GM18507 (cell line): ENCODE measurements at places on chromosomes 4 and X.

DNA sequence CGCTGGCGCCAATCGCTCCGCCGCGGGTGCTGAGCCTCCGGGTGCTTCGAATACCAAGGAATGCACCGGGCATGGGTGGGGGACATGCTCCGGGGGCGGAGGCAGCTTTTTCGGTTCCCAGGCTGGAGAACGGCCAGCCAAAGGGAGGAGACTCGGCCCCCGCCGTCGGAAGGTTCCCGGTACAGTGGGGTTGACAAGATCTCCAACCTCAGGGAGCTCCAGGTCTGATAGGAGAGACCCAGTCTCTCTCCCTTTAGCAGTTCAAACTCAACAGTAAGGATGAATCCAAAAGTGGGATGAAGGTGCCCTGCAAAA lies 29.1 kb upstream of the BCORL1 start:
- DNase-seq = no peak

DNA sequence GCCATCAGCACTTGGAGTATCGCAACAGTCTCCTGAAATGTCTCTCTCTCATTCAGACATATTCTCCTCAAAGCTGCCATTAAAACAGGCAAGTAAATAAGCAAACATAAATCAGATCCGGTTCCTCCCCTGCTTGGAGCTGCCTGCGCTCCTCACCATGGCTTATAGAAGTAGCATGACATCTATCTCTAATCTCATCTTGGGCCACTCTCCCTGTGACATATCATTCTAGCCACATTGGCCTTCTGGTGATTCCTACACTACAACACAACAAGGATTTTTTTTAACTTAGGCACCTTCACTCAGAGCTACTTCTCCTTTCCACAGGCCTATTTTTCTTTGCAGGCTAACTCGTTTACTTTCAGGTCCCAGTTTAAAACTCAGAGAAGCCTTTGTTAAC lies 387.9 kb downstream of the ARHGAP24 start:
- DNase-seq = no peak

DNA sequence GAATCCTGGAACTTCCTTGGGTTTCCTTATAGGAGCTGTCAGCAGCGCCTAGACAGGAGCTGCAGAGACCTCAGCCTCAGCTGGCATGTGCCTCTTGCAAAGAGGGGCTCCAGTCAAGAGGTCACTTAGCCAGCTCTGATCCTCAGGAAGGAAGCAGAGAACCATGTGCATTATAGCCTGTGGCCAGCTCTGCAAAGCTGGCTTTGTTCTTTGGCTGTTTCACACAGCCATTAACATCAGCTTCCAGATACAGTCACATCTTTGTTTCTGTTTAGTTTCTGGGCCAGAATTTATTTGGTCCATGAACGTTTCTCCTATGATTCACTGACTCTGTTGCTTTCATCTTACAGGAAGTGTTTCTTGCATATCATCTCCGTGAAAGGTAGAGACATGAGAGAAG lies 92.4 kb downstream of the CC2D2A start:
- no peak for DNase-seq

DNA sequence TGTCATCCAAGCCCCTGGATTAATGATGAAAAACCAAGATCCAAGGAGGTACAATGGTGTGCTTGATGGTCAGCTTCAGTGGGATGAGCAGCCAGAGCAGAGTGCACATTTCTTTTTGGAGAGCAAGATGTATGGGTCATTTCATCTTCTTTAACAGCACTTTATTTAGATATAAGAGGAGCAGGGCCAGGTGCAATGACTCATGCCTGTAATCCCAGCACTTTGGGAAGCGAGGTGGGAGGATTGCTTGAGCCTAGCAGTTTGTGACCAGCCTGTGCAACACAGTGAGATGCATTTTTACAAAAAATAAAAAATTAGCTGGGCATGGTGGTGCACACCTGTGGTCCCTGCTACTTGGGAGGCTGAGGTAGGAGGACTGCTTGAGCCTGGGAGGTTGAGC lies 45.3 kb upstream of the MAP3K15 start:
- DNase-seq = no peak

- no peak for DNase-seq
These were observed 1.5 kb upstream of the MSX1 start for GRCh38 chr4:4857809-4858508.

DNA sequence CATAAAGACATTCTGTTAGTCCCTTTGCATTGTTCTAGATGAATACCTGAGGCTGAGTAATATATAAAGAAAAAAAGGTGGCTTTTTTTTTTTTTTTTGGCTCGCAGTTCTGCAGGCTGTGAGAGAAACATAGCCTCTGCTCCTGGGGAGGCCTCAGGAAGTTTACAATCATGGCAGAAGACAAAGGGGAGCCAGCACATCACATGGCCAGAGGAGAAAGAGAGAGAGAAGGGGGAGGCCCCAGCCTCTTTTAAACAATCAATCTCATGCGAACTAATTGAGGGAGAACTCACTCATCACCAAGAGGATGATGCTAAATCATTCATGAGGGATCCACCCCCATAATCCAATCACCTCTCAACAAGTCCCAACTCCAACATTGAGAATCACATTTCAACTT lies 364.0 kb upstream of the EPHA5 start:
- no peak for DNase-seq

DNA sequence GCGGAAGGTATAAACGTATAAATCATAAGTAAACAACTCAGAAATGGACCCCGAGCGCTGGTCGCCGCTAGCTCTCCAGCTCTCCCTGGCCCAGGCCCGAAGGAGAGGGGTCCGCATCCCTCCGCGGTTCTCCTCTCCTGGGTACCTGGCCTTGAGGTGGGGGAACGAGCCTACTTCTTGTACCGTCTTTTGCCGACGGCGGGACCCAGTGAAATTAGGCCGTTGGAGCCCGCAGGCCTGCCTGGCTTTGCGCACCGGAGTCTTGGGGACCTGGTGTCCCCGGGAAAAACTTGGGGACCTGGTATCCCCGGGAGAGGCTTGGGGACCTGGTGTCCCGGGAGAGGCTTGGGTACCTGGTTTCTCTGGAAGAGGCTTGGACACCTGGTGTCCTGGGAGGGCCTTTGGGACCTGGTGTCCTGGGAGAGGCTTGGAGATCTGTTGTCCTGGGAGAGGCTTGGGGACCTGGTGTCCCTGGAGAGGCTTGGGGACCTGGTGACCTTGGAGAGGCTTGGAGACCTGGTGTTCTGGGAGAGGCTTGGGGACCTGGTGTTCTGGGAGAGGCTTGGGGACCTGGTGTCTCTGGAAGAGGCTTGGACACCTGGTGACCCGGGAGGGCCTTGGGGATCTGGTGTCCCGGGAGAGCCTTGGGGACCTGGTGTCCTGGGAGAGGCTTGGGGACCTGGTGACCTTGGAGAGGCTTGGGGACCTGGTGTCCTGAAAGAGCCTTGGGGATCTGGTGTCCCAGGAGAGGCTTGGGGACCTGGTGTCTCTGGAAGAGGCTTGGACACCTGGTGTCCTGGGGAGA lies 12.0 kb downstream of the SHOX start:
- no peak for DNase-seq

DNA sequence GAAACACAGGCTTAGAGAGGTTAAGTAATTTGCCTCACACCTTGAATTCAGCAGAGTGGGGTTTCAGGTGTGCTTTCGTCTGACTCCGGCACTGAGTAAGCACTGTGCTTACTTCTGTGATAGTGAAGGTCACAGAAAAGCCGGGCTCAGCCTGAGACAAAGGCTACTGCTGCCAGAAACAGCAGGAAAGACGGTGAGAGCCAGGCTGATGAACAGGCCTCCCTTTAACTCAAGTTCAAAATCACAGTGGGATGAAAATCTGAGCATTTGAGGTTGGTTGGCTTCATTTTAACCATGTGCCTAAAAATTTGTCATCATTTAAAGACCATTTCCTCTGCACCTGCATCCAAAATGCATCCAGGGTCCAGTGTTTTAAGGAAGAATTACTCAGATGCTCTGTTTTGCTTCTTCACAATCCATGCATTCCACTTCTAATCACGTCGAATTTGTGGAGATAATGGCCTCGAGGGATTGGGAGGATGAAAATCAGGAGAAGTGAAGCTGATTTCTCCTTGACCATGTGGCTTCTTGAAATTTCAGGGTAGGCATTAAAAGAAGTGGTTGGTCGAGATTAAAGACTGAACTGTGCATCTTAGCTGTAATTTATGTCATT lies 121.2 kb upstream of the LNX1 start:
- no peak for DNase-seq

DNA sequence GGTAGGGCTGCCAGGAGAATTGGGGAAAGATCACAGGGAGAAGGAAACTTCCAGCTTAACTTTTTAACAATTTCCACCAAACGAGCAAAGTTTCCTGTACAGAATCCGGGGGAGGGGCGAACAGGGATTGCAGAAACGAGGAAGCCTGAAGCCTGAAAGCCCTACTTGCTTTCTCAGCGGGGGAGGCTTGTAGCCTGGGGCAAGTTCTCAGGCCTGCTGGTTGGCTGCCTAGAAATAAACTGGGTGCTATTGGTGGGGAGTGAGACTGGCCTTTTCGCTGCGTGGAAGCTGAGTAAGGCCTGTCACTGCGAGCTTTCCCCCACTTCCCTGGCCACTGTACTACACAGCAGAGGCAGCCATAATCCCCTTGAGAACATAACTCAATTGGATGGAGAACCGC lies 110.8 kb upstream of the ATP8A1 start:
- no peak for DNase-seq

GRCh38 chrX:111881715-111882114 lies 5.7 kb downstream of the TRPC5OS start:
- DNase-seq = no peak

DNA sequence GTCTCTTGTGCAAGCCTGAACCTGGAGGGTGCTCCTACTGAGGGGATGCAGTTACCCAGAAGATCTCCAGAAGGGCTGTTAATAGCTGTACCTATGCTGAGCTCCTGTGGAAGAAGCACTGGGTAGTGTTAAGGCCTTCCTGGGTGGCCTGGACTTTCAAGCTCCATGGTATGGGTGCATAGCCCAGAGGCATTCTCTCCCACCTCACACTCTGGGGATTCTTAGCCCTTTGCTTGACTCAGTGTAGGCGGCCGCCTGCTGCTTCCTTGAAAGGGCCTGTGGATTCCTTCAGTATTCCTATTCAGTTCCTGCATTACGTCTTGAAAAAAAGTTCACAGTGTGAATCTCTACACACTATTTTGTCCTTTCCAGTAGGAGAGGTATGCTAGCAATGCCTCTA lies 235.7 kb upstream of the MAGEB16 start:
- DNase-seq = no peak

DNA sequence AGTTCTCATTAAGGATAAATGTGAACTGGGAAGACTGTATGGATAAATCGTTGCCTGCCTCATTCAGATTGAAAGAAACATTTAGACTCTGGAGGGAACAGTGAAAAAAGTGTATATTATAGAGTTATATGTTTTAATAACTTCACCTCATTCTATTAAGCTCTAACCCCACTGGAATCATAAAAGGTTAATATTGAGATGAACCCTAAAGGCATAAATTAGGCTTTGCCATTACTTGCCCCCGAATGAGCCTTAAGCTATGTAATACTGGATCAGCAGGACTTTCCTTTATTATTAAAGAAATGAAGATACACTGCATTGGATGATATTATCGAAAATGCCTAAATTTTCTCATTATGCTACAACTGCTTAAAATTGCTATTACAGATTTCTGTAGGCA lies 44.1 kb upstream of the SPANXD start:
- DNase-seq = no peak

GRCh38 chr4:75634281-75634680 lies 4.0 kb upstream of the CDKL2 start:
- no peak for DNase-seq

DNA sequence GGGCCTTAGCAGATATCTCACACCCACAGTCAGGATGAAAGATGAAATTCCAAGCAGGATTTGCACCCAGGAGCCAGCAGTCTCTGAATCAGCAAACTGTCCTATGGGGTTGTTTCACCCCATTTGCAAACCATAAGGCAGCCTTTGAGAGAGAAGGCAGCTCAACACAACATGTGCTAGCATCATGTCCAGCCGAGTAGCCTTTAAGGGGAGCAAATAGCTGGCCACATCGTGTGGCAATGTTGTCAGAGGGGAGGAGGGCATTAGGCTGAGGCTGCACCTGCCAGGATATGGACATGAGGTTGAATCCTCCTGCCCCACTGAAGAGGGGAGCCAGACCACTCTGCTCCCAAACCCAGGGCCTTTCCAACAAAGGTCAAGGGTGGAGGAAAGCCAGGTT lies 20.6 kb upstream of the PJA1 start:
- DNase-seq = no peak

DNA sequence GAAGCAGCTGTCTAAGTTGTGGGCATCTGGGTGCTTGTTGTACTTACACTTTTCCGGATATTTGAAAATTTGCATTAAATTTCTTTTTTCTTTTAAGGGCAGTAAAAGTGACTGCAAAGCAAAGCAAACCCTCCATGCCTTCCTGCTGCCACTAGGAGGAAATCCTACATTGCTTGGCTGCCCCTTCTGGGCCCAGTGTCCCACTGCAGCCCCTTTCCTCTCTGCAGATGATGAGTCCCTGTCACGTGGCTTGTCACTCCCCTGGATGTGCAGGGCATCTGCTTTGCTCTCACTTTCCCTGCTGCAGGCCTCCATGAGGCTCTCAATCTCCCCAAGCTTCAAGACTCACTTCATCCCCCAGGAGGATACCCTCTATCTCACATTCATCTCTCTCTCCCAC lies 12.7 kb downstream of the TSR2 start:
- DNase-seq = no peak

DNA sequence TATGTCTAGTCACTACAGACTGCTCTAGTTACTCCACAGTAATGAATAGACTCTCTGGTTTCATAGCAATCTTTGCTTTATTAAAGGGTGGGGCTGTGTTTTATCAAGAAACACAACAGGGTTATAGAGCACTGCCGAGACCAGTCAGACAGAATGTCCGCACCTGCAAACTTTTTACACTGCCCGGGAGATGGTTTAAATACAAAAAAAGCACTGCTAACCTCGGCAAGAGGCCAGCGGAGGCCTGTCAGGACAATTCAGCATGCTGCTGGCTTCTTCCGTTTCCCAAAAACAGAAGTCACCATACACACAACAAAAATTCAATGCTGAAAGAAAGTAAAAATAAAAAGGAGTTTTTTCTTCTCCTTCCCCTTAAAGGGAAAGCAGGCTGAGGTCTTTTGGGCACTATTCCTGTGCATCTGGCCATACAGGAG lies 67.4 kb downstream of the IRF2 start:
- DNase-seq = no peak

GRCh38 chr4:32196950-32197688 lies 1477.0 kb downstream of the PCDH7 start:
- DNase-seq = no peak

- DNase-seq = no peak
These were observed 247.9 kb downstream of the ARHGAP24 start for GRCh38 chr4:85722807-85723206.

- DNase-seq = no peak
These were observed 16.4 kb upstream of the EIF4E start for GRCh38 chr4:98945297-98945850.

GRCh38 chrX:45900766-45901615 lies 644.2 kb downstream of the ZNF674 start:
- no peak for DNase-seq

DNA sequence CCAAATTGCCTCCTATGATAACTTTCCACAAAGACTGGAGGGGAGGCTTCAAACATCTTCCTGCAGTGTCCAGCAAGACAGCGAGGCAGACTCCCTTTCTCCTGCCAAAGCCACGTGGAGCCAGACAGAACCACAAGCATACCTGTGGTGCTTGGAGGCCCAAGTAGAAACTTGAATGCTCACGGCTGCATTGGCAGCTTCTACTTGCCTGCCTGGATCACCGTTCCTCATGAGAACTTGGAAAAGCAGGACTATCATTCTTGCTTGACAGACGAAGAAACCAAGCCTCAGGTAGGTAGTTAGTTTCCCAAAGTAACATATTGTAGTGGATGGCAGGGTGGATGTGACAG lies 216.3 kb upstream of the SFRP2 start:
- DNase-seq = no peak

GRCh38 chr4:153940916-153941315 lies 152.0 kb upstream of the SFRP2 start:
- no peak for DNase-seq

GRCh38 chr4:48187813-48188212 lies 53.8 kb upstream of the TXK start:
- no peak for DNase-seq
